ENCODE measurements at places on chromosomes 12 and 14.

GRCh38 chr12:11650286-11651281, 1.1 kb downstream of the ETV6 start:
- no peak for DNase-seq

DNA sequence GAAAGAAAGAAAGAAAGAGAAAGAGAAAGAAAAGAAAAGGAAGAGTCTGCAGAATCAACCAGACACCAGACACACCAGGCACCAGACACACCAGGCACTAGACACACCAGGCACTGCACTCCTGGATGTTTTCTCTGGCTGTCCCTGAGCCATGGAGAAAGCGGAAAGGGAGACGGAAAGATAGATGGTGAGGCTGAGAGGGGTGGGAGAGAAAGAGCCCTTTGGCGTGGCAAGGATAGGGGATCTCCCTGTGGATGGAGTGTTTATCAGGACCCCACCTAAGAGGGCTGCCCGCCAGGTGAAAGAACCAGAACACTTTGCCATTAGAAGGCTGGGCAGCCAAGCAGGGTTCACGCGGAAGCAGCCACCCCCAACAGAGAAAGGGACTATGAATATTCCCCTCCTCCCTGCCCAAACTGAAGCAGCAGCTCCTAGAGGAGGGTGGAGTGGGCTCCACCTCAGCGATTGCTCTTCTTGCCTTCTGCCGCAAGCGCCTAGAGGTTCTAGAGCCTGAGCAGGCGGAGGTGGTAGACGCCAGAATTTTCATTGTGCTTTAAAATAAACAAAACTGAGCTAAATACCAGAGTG, 13.4 kb downstream of the ST8SIA1 start:
- DNase-seq: no peak

- no peak for DNase-seq
These were observed 451.3 kb downstream of the ZFP36L1 start for GRCh38 chr14:68341411-68342212.

GRCh38 chr12:30725739-30726138, 29.0 kb downstream of the CAPRIN2 start:
- no peak for DNase-seq

- no peak for DNase-seq
These were observed 307.0 kb downstream of the PCNX1 start for GRCh38 chr14:71214241-71214640.

DNA sequence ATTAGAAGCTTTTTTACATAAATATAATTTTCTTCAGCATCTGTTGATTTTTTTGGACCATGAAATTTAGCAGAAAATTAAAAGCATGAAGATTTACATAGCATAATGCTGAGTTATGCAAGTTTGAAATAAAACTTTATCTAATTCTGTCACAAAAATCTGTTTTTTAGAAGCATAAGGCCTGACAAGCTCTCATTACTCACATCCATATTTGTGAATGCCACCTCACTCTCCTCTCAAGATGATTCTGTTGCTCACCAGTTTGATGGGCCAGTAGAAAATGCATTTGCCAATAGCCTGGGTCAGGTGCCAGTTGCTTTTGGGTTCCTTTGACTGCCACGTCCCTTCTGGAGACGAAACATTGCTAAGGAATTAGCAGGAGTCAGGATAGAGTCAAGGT, 181.5 kb upstream of the ATP2B1 start:
- DNase-seq: no peak

DNA sequence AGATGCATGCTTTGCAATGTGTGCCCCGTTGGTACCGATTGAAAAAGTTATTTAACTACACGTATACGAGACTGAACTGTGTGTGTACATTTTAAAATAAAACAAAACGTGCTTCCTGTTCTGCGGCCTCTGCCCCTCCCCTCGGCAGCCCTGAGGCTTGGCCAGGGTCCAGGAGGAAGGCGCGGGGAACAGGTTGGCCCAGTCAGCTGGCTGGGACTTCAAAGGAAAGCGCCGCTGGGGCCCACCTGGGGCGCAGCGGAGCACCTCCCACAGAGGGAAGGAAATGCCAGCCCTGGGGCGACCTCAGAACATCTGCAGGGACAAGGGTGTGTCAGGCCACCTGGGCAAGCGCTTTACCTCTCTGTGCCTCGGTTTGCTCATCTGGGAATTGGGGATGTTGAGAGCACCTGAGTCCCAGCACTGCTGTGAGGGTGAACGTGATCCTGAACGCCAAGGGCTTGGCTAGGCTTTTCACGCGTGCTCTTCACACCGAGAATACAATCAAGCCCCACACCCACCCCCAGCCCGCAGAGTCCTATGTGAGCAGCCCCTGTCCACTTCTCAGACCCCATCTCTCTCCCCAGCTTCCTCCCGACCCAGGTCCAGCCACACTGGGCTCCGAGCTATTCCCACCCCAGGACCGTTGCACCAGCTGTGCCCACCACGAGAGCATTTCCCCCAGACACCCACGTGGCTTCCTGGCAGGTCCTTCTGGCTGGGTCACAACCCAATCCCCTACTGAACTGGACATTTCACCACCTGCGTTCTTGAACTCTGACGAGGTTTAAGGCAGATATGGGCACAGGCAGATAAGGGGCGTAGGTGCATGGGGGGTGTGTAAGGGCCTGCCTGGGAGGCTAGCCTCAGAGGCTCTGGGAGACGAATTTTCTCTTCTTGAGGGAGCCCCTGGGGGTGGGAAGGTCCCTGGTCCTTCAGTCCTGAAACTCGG, 41.9 kb upstream of the NCOR2 start:
- peak; percentile 64 for DNase-seq

- no peak for DNase-seq
These were observed 55.9 kb downstream of the MOK start for GRCh38 chr14:102249041-102249440.

GRCh38 chr12:41653386-41654326, 465.5 kb downstream of the PDZRN4 start:
- no peak for DNase-seq

- DNase-seq: no peak
These were observed 70.8 kb upstream of the TMCC3 start for GRCh38 chr12:94721173-94721572.

- DNase-seq: no peak
These were observed 205.0 kb upstream of the KRR1 start for GRCh38 chr12:75716291-75717025.

DNA sequence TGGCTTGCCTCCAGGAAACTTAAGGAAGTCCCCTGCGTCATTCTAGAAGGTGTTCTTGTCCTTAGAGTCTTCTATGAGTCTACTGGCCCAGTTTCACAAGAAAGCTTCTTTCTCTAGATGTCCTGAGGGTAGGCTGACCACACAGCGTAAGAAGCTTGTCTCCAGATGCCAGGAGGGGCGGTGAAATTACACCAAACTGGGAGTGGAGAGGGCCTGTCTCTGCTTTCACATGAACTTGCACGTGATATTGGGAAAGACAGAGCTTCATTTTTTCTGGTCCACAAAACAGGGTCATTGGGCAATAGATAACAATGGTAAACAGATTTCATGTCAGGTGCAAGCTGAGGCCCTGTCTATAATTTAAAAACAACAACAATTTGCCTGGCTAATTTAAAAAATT, 85.7 kb upstream of the TBX3 start:
- no peak for DNase-seq

- DNase-seq: no peak
These were observed 475.3 kb downstream of the EGLN3 start for GRCh38 chr14:33475623-33476022.

DNA sequence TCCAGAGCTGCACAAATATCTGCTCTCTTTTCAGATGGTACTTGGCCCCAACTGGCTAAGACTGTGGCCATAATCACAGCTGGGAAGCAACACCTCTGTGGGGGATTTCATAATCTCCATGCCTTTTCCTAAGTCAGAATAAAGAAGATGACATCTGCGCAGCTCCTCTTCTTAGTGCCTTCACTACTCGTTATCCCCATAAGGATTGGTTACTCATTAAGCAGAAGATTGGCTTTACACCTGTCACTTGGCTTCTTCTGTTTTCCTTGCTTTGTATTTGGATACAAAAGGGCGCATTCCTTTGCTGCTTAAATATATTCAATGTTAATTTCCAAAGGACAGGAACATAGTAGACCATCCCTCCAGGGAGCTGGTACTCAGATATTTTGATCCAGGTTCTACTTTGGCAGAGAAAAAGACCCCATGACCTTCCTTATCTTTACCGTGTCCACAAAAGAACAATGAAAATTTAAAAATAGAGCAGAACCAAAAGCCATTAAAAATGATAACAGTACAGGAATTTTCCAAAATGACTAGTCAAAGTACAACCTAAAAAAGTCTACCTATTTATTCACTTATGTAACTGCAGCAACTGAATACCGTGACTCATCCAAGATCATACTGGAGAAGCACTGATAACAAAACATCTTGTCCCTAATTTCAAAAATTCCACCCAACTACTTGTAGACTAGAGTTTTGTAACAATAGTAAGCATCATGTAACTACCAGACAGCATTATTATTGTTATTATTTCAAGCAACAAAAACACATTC, 352.3 kb upstream of the TMPO start:
- no peak for DNase-seq

- no peak for DNase-seq
These were observed 25.9 kb downstream of the SSH1 start for GRCh38 chr12:108831309-108831991.

GRCh38 chr14:80475074-80475473, 263.8 kb upstream of the DIO2 start:
- DNase-seq: no peak
